ENCODE measurements at places on chromosomes 6 and 20.

GRCh38 chr6:164078532-164079274, 664.2 kb downstream of the QKI start:
- DNase-seq, result no peak

DNA sequence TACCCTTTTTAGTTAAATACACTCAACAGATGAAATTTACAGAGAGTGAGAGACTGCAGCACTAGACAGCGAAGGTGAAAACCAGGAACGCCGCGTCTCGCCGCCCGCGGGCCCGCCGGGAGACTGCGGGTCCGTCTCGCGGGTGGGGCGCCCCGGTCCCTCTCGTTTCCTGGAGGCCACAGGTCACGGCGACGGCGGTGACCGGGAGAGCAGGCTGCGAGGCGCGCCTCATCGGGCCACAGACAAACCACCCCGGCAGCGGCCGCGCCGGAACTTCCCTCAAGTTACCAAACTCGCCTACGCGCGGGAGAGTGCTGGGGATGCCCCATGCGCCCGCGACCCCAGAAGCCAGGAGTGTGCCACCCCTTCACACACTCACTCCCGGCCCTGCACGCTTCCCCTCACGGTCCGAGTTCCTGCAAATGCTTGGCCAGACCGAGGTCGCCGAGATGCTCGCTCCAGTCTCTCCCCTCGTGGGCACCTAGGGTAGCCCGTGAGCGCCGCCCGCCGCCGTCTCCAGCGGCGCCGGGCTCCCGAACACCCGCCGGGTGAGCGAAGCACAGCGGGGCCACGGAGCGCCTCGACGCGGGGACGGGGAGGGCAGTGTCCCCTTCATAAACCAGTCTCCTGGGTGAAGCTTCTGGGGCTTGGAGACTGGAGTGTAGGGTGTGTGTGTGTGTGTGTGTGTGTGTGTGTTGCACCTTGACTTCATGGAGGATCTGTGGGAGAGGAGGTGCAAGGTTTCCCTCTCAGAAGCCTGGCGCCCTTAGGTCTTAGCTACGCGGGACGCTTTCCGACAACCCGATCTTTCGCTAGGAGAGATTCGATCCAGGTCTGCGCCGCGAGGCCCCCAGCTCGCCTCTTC, 1.4 kb downstream of the BACH2 start:
- DNase-seq, result peak; percentile 46

DNA sequence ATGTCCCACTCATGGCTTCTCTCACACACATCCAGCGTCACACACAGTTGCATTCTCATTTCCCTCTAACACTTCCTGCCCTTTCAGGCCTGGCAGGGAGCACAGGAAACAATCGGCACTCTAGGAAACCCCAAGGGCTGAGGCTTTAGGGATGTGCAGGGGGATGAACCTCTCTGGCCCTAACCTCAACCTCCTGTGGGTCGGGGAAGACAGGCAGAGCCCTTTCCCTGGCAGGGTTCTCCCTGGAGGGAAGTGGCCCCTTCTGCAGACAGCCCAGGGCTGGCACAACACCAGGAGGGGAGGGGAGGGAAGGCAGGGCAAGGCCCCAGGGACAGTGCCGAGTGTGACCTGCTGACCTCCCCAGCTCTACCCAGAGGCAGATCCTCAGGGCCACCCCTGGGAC, 2.7 kb downstream of the TEAD3 start:
- DNase-seq, result no peak

DNA sequence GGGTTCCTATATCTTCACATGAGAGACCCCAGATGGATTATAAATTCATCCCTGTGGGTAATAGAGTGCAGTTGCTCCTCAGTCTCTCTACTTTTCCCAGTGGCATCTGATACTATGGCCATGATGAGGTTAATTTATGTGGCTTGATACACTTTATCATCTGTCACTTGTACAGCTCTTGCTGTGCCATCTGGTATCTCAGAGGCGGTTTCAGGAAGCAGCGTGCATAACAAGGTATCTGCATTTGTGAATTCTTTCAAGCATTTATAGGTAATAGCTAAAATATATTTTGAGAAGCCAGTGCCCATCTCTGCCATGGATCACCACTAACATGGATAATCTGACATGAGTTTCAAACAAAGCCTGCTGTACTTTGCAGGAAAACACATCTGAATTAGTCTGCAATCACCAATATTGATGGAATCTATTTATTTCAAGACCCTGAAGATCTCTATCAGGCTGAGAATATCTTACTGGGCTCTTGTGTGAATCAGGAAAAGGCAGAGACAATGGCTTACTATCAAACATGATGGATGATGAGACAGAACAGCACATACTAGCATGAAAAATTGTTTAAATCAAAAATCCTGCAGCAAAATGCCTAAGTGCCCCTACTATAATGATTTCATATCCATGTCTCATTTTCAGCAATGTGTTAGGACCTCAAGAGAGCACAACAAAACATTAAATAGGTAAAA, 548.7 kb upstream of the MAP3K7 start:
- DNase-seq, result no peak

DNA sequence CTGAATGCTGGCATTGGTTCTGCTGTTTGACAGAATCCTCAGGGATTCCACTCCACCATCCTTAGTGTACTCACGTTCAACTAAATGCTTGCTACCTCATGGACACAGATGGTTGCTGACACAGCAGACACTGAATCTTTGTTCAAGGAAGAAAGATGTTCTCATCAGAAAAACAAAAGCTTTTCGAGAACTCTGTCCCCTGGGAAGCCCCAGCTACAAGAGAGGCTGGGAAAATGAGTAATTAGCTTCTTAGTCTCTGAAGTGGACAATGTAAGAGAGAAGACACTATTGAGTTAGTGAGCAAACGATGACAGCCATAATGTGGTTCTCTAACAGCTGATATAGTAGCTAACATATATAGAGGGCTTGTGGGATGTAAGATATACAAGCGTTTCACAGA, 30.9 kb upstream of the ENPP5 start:
- DNase-seq, result no peak

GRCh38 chr6:103979308-103979707, 880.4 kb downstream of the HACE1 start:
- DNase-seq, result no peak

GRCh38 chr6:114559419-114559818, 216.6 kb upstream of the HS3ST5 start:
- no peak for DNase-seq

DNA sequence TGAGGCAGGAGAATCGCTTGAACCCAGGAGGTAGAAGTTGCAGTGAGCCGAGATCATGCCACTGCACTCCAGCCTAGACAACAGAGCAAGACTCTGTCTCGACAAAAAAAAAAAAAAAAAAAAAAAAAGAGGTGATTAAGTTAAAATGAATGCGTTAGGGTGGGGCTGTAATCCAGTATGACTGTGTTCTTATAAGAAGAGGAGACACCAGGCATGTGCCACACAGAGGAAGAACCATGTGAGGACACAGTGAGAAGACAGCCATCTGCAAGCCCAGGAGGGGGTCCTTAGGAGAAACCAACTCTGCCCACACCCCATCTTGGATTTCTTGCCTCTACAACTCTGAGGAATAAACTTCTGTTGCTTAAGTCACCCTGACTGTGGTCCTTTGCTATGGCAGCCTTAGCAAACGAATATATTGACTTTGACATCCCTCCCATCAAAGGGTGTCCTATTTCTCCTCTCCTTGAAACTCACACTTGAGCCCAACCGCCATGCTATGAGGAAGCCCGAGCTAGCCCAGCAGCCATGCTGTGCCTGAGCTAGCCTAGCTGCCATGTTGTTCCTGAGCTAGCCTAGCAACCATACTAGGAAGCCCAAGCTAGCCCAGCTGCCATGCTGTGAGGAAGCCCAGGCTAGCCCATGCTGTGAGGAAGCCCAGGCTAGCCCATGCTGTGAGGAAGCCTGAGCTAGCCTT, 15.8 kb upstream of the PPP1R16B start:
- no peak for DNase-seq

GRCh38 chr20:6142348-6142993, 19.6 kb upstream of the FERMT1 start:
- DNase-seq, result no peak
